Endothelial cell (in vitro differentiated cells): ENCODE measurements at places on chromosomes 7 and 10. TPM values are rescaled to one million over a fixed set of nuclear protein-coding genes. Genes with fewer than 3 reads are reported as not detected.

DNA sequence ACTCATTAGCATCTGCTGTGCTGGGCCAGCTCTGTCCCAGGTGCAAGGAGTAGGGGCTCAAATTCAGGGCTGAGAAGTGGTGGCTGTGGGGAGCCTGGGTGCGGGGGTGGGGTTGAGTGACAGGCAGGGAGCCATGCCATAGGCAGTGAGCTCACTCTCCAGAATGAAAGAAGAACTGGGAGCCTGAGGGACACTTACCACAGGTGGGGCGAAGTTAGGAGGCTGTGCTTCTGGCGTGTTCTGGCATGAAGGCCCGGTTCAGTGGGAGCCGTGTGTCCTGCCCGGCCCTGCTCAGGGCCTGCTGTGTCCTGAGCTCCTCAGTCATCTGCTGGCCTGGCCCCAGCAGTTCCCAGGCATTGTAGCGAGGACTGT is 62.5 kb downstream of the MKI67 start:
- H3K27ac ChIP-seq, result peak overlapping the region; percentile 99
- H3K4me3 ChIP-seq, result peak overlapping the region; percentile 63
- H3K4me1 ChIP-seq, result peaks cover 74% of the 10 kb centered on the region
- peaks cover 67% of the 10 kb centered on the region for H3K36me3 ChIP-seq
- peak; percentile 39 for DNase-seq

DNA sequence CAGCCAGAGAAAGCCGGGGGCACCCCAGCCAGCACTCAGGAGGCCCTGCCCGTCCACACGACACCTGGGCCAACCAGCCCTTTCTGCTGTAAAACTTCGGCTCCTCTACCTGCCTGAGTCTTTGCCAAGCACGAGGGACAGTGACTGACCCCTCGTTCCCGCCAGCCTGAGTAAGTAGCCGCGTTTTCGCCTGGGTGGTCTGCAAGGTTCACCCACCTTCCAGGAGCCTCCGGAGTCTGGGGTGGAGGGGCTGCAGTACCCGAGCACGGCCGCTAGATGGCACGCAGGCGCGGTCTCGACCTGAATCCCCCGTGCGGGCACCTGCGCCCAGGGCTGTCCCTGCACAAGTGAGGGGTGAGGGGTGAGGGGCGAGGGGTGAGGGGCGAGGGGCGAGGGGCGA is 192.7 kb downstream of the PTPRN2 start:
- DNase-seq, result no peak
- H3K4me1 ChIP-seq, result no peaks in the 10 kb centered on the region
- H3K27me3 ChIP-seq, result peaks cover 33% of the 10 kb centered on the region
- H3K36me3 ChIP-seq, result peaks cover 28% of the 10 kb centered on the region
- peak overlapping the region; percentile 48 for H3K27ac ChIP-seq

DNA sequence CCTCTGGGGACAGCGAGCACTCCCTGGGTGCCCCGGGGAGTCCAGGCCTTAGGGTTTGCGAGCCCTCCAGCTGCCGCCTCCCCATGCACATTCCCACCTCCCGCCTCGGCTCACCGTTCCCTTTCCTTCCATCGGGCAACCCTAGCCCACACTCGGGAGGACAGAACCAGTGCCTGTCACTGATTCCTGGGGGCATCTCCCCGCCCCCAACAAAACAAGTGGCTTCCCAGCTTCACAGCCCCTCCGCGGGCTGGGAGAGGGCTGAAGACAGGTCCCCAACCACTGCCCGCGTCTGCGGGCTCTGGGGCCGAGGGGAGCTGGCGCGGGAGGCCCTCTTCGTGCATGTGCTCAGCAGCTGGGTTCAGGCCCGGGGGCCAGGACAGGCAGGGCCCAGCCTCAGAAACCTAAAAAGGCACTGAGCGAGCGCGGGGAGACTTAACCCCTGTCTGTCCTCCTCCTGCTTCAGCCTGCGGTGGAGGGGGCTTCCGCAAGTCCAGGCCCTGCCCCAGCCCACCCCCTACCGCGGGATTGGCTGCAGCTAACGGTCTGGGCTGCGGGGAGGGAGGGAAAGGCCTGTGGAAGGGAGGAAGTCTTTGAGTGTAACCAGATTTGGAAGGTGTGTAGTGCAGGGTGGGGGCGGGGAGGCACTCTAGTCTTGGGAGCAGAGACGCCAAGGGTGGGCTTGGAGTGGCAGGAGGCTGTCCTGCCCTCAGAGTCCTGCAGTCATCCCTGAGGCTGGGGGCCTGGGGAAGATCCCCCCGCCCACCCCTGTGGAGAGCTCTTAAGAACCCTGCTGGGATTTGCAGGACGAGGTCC is 1.2 kb downstream of the FLNC start:
- peak; percentile 27 for DNase-seq
- no peak overlapping the region for H3K4me3 ChIP-seq
- peaks cover 8% of the 10 kb centered on the region for H3K4me1 ChIP-seq
- H3K36me3 ChIP-seq, result no peaks in the 10 kb centered on the region
- H3K27me3 ChIP-seq, result peaks cover 13% of the 10 kb centered on the region
- no peak overlapping the region for H3K27ac ChIP-seq

C7orf57 gene
- not detected for total RNA-seq

FAM20C gene
- 3.1 TPM for total RNA-seq

GCK gene
- total RNA-seq, result not detected
